ENCODE measurements at places on chromosomes 1 and 21.

- peak; percentile 25 for ATAC-seq
These were observed 1.1 kb upstream of the CIART start for GRCh38 chr1:150281221-150281757.

- no peak for ATAC-seq
These were observed 18.5 kb downstream of the NCF2 start for GRCh38 chr1:183571678-183572268.

- ATAC-seq, result no peak
These were observed 23.6 kb upstream of the TTLL10 start for GRCh38 chr1:1150100-1150499.

DNA sequence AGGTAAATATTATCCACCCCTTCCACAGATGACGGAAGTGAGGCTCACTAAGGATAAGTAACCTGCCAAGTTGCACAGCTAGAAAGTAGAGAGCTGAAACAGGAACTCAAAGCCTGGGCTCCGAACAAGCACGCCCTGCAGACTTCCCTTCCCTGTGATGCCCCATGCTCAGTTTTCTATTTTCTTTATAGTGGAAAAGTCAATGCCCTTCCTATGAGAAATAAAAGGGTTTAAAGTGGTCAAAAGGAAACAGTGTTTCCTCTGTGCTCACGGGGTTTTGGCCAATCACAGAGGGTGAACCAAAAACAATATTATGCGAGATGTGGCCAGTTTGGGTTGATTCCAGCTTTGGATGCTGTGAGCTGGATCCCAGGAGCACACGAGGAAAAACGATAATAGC is 44.5 kb downstream of the DDR2 start:
- ATAC-seq, result no peak

DNA sequence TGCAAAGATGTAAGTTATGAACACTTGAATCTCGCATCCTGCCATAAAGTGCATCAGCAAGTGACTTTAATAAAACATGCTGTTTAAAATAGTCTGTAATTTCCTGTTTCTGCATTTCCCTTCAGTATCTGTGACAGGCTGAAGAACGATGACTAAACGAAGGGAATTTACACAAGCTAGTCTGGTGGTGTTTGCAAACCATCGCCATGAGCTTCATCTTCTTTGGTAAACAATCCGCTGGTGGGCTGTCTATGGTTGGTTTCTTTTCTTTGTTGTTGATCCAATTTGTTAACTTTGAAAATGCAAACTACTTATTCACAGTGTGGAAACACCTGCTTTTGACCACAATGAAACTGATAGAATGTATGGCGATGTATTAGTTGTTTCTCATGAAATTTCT is 13.9 kb downstream of the SERTAD4 start:
- ATAC-seq, result no peak

DNA sequence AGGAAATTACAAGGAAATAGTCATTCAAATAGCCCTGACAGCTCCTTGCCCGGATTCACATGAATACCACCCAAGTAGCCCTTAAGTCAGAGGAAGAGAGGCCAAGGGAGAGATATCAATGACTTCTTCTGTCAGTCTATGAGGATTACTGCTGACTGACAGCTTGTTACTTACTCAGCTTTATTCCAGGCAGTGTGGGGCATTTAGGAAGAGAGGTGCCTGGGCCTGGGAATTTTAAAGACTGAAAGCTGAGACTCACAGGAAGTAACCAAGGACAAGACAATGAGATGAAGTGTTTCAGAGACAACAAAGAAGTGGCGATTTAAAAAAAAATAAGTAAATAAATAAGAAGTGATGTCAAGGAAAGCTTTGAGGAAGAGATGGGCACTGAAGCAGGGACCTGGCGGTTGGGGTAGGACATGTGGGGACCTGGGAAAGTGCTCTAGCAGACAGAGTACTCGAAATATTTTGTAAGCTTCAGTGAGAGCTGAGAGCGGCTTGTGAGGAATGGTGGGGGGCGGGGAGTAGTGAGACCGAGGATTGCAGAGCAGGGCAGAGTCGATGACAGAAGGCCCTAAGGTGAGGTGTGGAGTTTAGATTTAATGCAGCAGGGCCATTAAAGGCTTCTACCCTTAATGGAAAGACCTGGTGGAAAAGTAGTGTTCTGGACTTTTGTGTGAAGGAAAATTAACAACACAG is 58.9 kb downstream of the ST3GAL3 start:
- no peak for ATAC-seq

DNA sequence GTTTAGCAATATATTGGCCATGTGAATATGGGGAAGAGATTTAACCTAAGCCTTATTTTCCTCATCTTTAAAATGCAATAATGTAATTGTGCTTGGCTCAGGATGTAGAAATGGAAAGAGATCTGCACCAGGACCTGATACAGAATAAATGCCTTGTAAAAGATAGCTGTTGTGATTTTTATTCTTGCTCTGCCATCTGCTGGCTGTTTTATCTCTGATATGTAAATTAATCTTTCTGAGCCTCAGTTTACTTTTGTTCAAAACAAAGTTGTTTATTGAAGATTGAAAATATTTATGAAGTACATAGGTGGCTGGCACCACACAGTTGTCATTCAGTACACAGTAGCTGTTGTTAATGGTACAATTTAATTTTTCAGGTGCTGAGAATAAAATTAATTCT is 21.9 kb downstream of the ZYG11B start:
- ATAC-seq, result no peak

DNA sequence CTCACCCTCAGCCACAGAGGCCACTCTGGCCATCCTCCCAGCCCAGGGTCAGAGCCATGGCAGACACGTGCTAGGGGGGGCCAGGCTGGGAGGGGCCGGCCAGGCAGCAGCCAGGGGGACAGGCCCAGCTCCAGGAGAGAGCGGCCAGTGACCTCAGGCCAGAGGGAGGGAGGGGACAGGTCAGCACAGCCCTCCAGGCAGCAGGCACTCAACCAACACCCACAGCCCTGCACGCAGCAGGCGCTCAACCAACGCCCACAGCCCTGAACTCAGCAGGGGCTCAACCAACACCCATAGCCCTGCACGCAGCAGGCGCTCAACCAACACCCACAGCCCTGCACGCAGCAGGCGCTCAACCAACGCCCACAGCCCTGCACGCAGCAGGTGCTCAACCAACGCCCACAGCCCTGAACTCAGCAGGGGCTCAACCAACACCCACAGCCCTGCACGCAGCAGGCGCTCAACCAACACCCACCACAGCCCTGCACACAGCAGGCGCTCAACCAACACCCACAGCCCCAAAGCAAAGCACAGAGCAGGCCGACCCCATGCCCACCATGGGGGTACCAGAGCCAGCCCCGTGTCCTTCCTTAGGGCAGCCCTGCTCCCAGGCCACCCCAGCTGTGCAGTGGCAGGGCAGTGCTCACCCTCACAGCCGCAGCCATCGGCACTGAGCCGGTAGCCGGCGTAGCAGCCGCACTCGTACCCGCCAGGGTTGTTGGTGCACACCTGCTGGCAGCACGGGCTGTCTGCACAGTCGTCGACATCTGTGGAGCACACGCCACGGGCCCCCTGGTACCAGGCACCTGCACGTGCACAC is 55.9 kb downstream of the ARHGEF16 start:
- ATAC-seq, result no peak

DNA sequence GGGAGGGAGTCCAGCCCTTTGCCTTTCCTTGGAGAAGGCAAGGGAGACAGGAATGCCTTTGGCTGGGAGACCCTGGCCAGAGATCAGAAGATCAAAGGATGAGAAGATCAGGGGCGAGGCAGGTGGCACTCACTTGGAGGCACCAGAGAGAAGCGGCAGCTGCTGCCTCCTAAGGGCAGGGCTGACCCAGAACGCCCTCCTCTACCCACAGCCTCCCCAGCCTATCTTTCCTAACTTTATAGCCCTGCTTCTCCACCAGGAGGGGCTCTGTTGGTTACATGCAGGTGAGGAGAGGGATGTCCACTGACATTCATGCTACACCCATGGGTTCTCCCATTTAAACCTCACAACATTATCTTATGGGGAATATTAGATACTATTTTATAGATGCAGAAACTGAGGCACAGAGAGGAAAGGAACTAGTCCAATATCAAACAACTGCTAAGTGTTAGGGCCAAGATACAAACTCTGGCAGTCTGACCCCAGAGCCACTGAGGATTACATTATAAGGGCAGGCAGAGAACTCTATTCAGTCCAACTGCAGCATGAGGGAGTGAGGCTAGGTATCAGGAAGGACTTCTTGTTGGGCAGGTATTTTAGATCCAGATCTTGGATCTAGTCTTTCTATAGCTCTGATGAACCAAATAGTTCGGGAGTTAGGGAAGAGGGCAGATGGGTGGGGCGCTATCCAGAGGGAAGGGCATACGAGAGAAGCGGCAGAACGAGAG is 19.9 kb downstream of the LGR6 start:
- no peak for ATAC-seq

- ATAC-seq, result no peak
These were observed 622.5 kb downstream of the PLA2G4A start for GRCh38 chr1:187451238-187451637.

GRCh38 chr1:33163621-33164519 is 18.0 kb downstream of the TRIM62 start:
- no peak for ATAC-seq

DNA sequence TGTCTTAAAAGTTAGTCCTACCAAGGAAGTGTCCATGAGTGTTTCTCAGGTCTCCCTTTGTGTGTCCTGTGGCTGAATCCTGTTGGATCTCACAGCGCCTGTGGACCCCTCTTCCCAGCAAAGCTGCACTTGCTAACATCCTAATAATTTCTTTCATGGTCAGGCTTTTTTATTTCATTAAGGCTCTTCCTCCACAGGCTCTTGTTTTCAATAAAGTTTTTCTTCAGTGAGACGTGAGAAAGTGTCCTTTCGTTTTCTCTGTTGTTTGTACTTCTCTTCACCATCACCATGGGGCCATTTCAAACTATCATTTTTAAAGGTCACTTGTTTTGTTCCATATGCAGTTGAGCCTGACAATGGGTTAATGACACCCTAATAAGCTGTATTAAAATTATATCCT is 231.5 kb downstream of the LMO4 start:
- no peak for ATAC-seq

GRCh38 chr1:162667381-162668080 is 35.3 kb downstream of the DDR2 start:
- ATAC-seq, result no peak

- ATAC-seq, result no peak
These were observed 251.9 kb upstream of the LRRC7 start for GRCh38 chr1:69315823-69316222.

GRCh38 chr1:208979776-208980175 is 603.7 kb upstream of the CAMK1G start:
- no peak for ATAC-seq

- ATAC-seq, result peak; percentile 53
These were observed at the start of gene GPX7 for GRCh38 chr1:52601991-52602855. Gene GPX7, plus strand, starts transcription at chr1:52602371. Its CDS starts 39 bp downstream, at chr1:52602410.

- no peak for ATAC-seq
These were observed 178.3 kb downstream of the TRABD2B start for GRCh38 chr1:47818682-47819573.
